CD4-positive, alpha-beta T cell treated with Interleukin-4 for 4 hours (primary cell): ENCODE measurements at places on chromosomes 5 and 9.

GRCh38 chr5:54700986-54701578 is 183.5 kb downstream of the SNX18 start:
- no peak for DNase-seq

GRCh38 chr9:85302938-85303756 is 438.6 kb downstream of the AGTPBP1 start:
- no peak for DNase-seq

GRCh38 chr5:111653408-111653807 is 103.6 kb downstream of the NREP start:
- DNase-seq, result no peak

- DNase-seq, result no peak
These were observed 531.7 kb upstream of the C9orf72 start for GRCh38 chr9:28105001-28105400.

DNA sequence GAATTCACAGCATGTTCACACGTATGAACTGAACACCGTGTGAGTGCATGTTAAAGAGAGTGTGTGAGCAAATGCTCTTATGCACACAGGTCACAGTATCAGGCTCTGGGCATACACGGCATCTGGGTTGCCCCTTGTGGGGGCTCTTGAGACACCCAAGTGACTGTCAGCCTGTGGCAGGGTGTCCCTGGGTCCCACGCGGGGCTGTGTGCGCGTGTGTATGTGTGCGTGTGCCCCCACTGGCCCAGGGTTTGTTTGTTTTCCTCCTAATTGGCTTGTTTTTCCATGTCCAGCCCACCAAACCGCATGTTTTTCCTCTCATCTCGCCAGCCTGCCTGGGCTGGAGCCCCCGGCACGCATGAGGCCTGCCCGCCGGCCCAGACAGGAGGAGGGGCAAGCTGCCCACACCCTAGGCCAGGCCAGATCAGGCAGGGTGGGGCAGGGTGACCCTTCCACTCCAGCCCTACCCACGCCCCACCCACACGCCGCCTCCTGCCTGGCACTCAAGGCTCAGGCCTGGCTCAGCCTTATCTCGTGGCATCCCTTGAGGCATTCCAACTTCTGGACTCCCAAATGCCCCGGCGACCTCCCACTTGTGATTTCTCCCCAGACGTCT is 28.8 kb downstream of the CNTFR start:
- DNase-seq, result no peak

- no peak for DNase-seq
These were observed 4.5 kb upstream of the RPL26L1 start for GRCh38 chr5:172954751-172955159.

DNA sequence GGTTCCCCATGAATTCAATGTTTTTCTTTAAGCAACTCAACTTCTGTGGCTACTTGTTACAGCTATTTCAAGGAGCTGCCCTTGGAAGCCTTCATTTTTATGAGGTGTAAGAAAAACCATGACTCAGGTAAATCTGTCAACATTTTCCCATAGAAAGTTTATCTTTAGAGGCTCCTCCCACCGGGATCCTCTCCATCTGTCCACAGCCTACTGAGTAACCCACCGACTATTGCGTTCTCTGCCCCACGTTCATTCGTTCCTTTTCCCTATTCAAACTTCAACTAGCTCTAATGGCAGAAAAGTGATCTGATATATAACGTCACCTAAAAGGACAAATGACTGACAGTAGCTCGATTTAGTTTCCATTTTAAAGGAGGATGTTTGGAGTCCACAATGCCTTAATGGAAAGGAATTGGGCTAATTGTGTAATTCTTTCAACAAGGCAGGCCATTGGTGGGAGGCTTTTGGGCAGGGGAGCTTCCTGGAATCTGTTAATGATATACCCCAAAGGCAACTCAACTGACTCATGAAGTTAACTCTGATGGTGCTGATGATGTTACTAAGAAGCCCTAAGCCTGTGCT is 29.3 kb upstream of the NR3C1 start:
- no peak for DNase-seq

DNA sequence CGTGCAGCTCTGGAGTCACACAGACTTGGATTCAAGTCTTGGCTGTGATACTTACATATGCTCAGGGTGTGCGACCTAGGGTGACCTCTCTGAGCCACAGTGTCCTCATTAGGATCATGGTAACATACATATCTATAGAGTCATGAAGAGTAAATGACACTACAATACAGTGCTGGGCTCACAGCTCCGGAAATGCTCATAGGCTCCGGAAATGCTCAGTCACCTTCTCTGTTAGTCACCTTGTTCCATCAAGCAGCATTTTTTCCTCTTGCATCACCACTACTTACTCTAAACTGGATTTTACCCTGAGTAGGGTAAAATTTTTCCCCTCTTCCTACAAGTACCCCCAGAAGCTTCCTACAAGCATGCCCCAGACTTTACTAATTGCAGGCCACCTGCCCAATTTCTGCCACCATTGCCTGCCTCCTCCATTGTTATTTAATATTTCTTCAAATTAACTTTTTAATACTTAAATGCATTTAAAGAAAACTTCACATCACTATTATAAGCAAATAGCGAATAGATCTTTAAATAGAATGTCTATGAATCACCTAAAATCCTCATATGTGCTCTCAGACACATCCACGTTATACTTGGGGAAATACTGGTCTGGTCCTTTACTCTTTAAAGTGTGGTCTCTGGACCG is 147.6 kb upstream of the SPRY4 start:
- DNase-seq, result peak; percentile 55

DNA sequence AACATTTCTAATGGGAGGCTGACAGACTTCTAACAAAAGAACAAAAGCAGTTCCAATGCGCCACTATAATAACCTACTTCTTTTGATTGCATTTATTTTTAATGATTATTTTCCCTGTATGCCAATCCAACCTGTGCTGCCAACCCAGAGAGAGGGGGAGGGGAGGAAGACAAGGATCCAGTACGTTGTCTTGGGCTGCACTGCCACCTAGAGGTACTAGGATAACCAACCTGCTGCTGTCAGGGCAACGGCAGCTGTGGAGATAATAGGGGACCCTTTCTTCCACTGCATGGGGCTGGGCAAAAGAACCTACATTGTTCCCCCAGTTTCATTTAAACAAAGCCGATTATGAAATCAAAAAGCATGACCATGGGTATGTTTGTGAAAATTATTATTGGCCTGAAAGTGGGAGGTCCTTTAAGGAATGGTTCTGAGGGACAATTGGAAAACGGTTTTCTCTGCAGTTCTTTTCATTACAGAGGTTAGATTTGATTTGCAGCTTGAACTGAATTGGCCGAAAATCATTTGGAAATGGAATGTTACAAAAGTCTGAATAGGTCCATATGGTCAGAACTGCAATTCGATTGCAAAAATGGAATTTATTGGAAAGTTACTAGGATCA is 101.3 kb downstream of the RASEF start:
- peak; percentile 4 for DNase-seq

GRCh38 chr9:12923468-12924009 is 148.7 kb downstream of the LURAP1L start:
- DNase-seq, result no peak

DNA sequence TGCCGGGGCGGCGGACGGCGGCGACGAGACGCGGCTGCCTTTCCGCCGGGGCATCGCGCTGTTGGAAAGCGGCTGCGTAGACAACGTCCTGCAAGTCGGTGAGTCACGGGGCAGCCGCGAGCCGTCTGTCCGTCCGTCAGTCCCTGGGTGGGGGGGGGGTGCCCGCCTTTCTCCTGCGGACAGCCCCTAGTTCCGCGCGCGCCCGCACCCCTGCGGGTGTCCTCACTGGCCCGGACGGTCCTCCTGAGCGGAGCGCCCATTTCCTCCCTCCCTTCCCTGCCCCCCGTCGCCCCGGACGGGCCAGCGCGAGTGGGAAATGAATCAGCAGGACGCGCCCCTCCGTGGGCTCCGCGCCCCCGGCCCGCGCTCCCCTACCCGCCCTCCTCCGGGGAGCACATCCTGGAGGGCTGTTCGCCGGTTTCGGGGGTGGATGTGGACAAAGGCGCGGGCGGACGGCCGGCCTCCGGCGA is 828 bp downstream of the ZSWIM6 start:
- DNase-seq, result no peak

- no peak for DNase-seq
These were observed 75.0 kb upstream of the TNC start for GRCh38 chr9:115192835-115193525.

- peak; percentile 70 for DNase-seq
These were observed 118.0 kb downstream of the ESM1 start for GRCh38 chr5:54867310-54867944.

DNA sequence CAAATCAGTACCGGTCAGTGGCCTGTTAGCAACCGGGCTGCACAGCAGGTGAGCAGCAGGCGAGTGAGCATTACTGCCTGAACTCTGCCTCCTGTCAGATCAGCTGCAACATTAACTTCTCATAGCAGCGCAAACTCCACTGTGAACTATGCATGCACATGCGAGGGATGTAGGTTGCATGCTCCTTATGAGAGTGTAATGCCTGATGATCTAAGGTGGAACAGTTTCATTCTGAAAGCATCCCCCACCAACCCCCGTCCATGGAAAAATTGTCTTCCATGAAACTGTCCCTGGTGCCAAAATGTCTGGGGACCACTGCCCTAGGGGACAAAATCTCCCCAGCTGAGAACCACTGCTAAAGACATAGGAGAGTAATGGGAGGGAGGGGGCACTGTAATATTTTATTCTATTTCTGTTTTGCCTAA is 51.1 kb downstream of the P4HA2 start:
- no peak for DNase-seq
